ENCODE measurements at places on chromosomes 13 and 19.

DNA sequence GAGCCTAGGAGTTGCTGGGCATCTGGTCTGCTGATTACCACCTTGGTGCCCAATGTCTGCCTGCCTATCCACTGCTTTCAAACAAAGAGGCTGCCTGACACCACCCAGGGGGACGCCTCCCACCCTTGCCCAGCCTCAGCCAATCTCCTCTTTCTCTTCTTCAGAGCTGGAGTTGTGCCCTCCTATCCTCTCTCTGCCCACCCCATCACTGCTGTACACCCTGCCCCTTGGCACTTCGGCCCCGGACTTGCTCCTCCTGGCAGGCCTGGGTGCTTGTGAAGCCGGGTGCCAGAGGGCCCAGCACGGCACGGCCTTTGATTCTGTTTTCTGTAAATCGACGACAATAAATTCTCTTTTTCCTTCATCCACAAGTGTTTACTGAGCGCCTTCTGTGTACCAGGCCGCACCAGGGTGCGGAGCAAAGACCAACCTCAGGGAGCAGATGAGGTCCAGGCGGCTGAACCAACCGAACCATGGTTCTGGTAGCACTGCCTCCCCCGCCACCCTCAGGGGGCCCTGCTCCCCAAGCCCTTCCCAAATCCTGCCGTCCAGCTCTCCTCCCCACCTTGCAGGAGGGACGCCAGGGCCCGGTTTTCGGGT, 5.0 kb downstream of the RNF225 start:
- DNase-seq, result no peak

DNA sequence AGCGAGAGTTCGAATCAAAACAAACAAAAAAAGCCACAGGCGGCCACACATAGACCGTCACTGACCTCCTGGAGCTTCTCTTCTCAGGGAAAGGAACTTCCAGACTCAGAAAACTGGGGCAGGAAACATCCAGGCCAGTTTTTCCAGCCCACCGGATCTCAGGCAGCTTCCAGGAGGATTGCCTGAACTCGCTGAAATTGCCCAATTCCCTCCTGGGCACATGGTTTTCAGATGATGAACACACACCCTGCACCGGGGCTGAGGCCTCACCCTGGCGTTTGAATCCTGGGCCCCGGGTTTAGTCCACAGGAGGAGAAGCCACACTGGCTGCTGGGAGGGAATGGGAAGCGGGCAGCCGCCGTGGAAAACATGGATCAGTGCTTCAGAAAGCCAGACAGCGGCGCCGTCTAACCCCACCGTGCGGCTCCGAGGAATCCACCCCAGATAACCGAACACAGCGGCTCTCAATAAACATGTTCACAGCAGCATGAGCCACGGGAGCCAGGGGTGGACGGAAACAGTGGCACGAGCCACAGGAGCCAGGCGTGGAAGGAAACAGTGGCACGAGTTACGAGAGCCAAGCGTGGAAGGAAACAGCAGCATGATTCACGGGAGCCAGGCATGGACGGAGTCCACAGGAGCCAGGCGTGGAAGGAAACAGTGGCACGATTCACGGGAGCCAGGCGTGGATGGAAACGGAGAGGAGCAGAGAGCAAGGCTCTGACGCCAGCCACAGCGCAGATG, 18.2 kb upstream of the PTBP1 start:
- peak; percentile 89 for DNase-seq

DNA sequence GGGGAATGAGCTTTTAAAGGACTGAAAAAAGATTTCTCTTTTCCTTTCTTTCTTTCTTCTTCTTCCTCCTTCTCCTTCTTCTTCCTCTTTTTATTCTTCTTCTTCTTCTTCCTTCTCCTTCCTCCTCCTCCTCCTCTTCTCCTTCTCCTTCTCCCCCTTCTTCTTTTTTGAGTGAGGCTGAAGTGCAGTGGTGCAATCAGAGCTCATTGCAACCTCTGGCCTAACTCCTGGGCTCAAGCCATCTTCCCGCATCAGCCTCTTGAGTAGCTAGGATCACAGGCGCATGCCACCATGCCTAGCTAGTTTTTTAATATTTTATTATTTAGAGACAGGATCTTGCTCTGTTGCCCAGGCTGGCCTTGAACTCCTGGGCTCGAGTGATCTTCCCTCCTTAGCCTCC, 120.9 kb upstream of the KL start:
- no peak for DNase-seq

- no peak for DNase-seq
Observed at GRCh38 chr13:41660411-41660810, 203.1 kb downstream of the RGCC start.

GRCh38 chr19:10552510-10553053, 8.9 kb downstream of the ATG4D start:
- DNase-seq, result peak; percentile 60
